ENCODE measurements at places on chromosomes 1 and 21. TPM values are rescaled to one million over a fixed set of nuclear protein-coding genes. Genes with fewer than 3 reads are reported as not detected.

The ZNF593OS gene
- not detected for polyA plus RNA-seq

- peak; percentile 49 for DNase-seq
- no peak overlapping the region for H3K27ac ChIP-seq
- peaks cover 4% of the 10 kb centered on the region for H3K4me1 ChIP-seq
- no peak overlapping the region for H3K4me3 ChIP-seq
These were observed 44.0 kb downstream of the RUNX1 start for GRCh38 chr21:35005077-35005476.

DNA sequence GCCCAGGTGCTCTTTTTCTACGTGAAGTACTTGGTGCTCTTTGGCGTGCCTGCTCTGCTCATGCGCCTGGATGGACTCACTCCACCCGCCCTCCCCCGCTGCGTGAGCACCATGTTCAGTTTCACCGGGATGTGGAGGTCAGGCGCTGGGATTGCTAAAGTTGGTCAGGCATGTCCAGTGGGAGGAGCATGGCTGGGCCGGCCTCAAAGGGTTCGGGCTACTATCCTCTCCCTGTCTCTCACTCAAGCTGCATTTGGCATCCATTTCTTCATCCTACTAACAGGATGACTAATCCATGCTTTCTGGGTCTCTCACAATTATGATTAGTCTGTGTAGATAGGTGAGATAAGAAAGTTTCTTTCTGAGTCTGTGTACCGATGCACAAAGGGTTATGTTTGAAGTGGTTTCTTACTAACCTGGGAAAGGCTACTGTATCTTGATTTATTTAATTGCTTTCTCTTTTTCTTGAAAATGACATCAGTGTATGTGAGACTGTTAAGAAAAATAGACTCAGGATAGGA lies 135.9 kb downstream of the HHAT start:
- H3K36me3 ChIP-seq: no peaks in the 10 kb centered on the region
- H3K4me1 ChIP-seq: no peaks in the 10 kb centered on the region
- no peaks in the 10 kb centered on the region for H3K27me3 ChIP-seq
- DNase-seq: no peak
- H3K27ac ChIP-seq: no peak overlapping the region

- DNase-seq: no peak
- H3K4me3 ChIP-seq: no peak overlapping the region
- H3K27ac ChIP-seq: no peak overlapping the region
- no peaks in the 10 kb centered on the region for H3K36me3 ChIP-seq
These were observed 98.7 kb downstream of the DAB1 start for GRCh38 chr1:57325117-57325516.

DNA sequence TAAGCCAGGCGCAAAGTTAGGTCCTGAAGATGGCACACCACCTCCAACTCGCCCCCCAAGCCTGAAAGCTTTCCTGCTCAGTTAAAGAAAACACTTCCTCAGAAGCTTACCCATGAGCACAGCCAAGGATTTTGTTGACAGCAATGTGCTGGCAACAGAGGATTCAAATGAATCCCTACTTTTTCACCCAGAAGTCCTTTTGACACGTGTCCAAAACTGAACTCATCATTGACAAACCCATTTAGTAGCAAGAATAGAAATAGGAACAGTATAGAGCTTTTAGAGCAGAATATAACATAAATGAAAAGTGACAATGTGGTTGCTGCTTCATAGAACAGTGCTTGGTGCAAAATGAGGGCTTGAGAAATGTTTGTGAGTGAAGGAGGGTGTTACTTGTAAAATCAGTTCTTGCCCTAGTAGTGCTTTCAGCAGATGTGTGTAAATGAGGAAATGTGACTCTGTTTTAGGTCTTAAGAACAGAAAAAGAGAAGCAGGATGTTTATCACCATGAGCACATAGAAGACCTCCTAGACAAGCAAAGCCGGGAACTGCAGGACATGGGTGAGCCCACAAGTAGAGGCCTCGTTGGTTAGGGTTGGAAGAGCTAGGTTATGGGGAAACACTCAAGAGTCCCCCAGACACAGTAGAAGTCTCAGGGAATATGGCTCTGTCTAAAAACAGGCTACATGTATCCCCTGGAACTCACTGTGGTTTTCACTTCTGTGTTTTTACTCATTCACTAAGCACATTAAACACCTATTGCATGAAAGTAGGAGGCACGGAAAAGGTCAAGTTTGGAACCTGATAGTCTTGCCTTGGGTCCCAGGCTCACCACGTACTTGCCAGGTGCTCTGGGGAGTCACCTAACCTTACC lies 48.6 kb upstream of the TMEM125 start:
- H3K36me3 ChIP-seq: no peaks in the 10 kb centered on the region
- peaks cover 2% of the 10 kb centered on the region for H3K4me1 ChIP-seq
- H3K27ac ChIP-seq: no peak overlapping the region
- no peak overlapping the region for H3K4me3 ChIP-seq
- no peaks in the 10 kb centered on the region for H3K27me3 ChIP-seq
- DNase-seq: no peak

DNA sequence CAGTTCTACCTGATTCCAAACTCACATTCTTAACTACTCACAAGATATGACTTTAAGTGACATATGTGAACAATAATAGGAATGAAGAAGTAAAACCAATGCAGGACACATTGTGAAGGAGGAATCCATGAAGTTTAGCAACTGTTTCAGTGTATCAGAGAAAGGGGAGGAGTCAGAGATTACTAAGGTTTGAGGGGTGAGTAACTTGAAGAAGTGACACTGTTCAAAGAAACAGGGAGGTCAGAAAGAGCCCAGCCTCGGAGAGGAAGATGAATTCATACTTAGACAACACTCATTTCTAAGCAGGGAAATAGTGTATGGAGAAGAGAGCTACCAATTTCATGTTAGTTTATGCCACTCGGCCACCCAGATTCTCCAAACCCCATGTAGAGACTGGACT lies 28.2 kb upstream of the RPF1 start:
- DNase-seq: no peak
- no peak overlapping the region for H3K27ac ChIP-seq
- H3K4me3 ChIP-seq: no peak overlapping the region
- no peaks in the 10 kb centered on the region for H3K4me1 ChIP-seq

DNA sequence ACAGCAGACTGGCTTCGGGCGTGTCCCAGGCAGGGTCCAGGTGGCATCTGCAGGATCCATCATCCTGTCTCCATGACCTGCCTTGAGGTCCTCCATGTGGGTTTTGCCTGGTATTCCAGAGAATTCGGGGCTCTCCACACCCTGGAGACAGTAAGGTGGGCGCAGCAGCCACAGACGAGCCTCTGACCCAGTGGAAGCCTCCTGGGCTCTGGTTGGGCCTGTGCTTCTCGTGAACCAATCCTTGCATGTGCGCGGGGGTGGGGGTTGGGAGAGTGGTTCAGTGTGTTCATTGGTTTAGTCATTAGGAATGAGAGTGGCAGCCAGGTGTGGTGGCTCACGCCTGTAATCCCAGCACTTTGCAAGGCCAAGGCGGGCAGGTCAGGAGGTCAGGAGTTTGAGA lies 32.1 kb upstream of the TNFRSF1B start:
- no peak for DNase-seq
- H3K36me3 ChIP-seq: no peaks in the 10 kb centered on the region
- no peak overlapping the region for H3K4me3 ChIP-seq

- H3K27me3 ChIP-seq: no peaks in the 10 kb centered on the region
- H3K36me3 ChIP-seq: peaks cover 25% of the 10 kb centered on the region
- H3K4me1 ChIP-seq: peaks cover 63% of the 10 kb centered on the region
- peak overlapping the region; percentile 100 for H3K27ac ChIP-seq
- DNase-seq: no peak
These were observed 1.9 kb downstream of the BTBD19 start for GRCh38 chr1:44810101-44810761.

The GMEB1 gene
- 8.9 TPM for polyA plus RNA-seq

The PIK3C2B gene
- polyA plus RNA-seq: 1.4 TPM

The E2F2 gene
- polyA plus RNA-seq: 0.26 TPM

The NUDT4B gene
- 17.5 TPM for polyA plus RNA-seq

DNA sequence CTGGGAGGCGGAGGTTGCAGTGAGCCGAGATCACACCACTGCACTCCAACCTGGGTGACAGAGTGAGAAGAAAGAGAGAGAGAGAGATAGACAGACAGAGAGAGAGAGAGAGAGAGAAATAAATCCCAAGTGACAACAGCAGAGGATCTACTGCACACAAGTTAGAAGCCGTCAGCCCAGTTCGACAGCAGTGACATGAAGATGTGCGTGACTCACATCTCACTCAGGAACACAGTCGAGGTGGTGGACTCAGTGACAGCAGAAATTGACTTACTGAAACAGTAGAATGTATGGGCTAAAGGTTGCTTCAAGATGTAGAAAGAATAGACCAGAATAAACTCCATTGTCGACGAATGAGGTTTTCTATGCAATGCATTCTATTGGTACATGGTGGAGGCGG lies 77.0 kb upstream of the KRTAP19-8 start:
- DNase-seq: no peak
- H3K4me1 ChIP-seq: no peaks in the 10 kb centered on the region
- no peaks in the 10 kb centered on the region for H3K27me3 ChIP-seq
- H3K4me3 ChIP-seq: no peak overlapping the region
- H3K27ac ChIP-seq: no peak overlapping the region

The HSPB7 gene
- 10.1 TPM for polyA plus RNA-seq

DNA sequence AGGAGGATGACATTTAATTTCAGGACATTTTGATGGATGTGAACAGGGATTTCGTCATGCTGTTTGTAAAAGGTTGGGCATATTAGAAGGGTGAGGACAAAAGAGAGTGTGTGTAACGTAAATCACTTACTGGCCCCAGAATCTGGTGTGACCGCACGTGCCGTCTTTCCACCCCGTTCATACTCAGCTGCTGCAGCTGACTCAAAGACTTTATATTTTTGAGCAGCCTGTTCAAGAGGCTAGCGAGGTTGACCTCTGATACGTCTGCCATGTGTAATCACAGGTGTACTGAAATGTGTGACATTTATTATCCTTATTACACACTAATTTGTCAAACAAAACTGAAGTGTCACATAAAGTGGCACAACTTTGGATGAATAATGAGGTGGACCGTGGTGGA lies 66.5 kb upstream of the ERRFI1 start:
- H3K4me3 ChIP-seq: no peak overlapping the region
- DNase-seq: no peak
- peaks cover 43% of the 10 kb centered on the region for H3K4me1 ChIP-seq
- no peak overlapping the region for H3K27ac ChIP-seq
- H3K36me3 ChIP-seq: no peaks in the 10 kb centered on the region

DNA sequence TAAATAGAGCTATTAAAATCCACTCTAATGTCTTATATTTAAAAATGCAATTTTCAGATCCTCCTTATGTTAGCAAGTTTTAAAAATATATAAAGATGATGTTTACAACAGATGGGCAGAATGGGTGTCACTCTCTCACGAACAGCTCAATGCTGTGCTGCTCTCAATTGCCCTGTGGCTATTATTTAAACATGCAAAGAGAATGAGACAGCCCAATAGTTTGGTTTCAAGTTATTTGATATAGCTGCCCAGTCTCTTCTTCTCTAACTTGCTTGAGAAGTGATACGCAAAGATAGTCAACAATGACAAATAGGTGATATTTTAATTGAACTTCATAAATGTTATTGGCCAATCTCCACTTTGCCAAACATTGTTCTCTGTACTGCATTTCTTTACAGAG lies 199.3 kb upstream of the GREM2 start:
- H3K4me1 ChIP-seq: no peaks in the 10 kb centered on the region
- no peaks in the 10 kb centered on the region for H3K36me3 ChIP-seq
- DNase-seq: no peak
- no peaks in the 10 kb centered on the region for H3K27me3 ChIP-seq

The IPP gene
- polyA plus RNA-seq: 11.0 TPM

The DDR2 gene
- polyA plus RNA-seq: 192 TPM

DNA sequence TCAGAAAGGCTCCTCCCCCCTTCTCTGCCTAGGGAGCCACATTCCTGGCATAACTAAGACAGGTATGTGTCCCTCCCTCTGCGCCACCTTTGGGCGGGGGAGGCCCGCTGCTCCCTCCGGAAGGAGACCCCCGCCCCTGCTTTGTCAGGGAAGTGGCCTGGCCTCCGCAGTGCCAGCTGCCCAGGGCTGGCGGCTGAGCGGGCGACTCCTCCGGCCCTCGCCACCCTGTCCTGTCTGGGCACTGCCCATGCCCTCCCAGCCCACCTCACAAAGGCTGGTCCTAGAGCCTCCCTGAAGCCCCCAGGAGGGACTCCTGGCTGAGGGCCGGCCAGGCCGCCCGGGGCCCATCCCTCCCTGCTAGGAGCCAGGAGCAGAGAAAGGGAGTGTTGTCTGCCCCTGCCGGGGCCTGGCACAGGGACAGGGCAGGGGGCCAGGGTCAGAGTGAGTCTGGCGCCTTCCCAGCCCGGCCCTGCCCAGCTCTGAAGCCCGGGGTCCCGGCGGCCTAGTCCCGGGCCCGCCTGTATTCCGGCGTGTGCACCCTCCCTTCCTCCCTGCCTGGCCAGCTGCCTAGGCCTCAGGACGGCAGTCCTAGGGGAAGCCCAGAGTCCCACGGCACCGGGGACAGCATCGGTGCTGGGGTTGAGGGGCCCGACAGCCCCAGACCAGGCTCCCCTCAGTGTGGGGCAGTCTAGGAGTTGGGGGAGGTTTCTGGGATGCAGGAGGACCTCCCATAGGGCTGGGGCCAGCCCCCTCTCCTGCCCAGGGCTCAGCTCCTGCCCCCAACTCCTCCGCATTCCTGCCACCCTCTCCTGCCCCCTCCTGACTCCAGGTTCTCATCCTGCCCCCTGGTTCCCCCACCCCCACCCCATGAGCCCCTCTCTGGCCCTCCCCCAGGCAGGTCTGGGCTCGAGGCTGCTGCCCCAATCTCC lies 5.1 kb downstream of the AGRN start:
- peak; percentile 73 for DNase-seq
- peaks cover 9% of the 10 kb centered on the region for H3K36me3 ChIP-seq
- peaks cover 5% of the 10 kb centered on the region for H3K4me1 ChIP-seq
- H3K4me3 ChIP-seq: no peak overlapping the region
- H3K27me3 ChIP-seq: no peaks in the 10 kb centered on the region
- no peak overlapping the region for H3K27ac ChIP-seq

The FCGR1A gene
- not detected for polyA plus RNA-seq

GRCh38 chr1:33111965-33112364 lies 31.0 kb downstream of the AZIN2 start:
- no peaks in the 10 kb centered on the region for H3K4me1 ChIP-seq
- H3K27ac ChIP-seq: no peak overlapping the region
- no peak overlapping the region for H3K4me3 ChIP-seq

DNA sequence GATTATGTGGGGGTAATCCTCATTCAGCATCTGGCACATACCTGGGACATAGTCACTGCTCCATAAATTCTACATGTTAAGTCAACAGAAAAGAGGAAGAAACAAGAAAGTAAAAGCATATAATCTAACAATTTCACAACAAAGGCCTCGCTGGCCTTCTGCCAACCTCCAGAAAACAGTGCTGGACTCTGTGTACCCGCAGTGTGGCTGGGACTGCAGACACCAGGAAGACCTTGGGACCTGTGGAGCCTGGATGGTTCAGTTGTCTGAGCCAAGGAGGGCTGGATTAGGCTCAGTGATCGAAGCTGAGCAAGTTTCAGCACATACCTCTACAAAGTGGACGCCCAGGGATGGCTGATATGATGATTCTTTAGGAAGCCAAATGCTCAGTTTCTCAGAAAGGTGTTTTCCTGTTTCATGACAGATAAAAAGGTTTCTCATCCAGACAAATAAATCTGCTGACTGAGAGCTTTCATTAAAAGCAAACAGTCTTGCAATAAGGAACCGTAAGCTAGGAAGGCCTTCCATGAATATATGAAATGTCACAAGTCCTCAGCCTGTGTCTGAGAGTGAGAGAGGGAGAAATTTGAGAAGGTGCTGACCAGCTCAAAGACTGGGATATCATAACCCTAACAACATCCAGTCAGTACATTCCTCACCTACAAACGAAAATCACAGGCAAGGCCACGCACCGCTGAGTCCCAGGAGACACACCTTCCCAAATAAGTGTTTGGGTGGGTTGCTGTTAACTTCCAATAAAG lies 48.4 kb downstream of the CAPZB start:
- H3K36me3 ChIP-seq: peaks cover 2% of the 10 kb centered on the region
- peak overlapping the region; percentile 65 for H3K27ac ChIP-seq

The CD53 gene
- polyA plus RNA-seq: 0.06 TPM
